ENCODE measurements at places on chromosomes 13 and 19.

DNA sequence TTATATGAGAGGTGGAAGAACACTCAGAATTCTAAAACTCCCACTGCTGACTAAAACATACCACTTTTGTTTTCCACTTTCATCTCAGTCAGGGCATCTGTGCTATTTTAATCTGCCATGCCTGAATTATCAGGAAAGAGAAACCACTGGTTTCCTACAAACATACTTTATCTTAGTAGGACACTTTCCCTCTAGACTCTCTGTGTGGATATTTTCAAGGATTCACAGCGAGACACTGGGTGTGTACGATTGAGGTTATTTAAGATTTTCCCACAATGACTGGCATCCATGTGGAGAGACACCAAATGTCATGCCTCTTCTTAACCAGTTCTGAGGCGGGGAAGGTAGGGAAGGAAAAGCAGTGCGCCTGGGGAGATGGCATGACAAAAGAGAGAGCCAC lies 212.2 kb downstream of the ENOX1 start:
- DNase-seq, result no peak

- DNase-seq, result no peak
These were observed 416 bp downstream of the SLC25A42 start for GRCh38 chr19:19064098-19064722.

- DNase-seq, result no peak
These were observed 2275.0 kb upstream of the PCDH20 start for GRCh38 chr13:63690672-63691071.

- no peak for DNase-seq
These were observed 45.4 kb downstream of the ARHGEF18 start for GRCh38 chr19:7393939-7394730.

GRCh38 chr13:113582841-113583631 lies 1.5 kb upstream of the TFDP1 start:
- DNase-seq, result peak; percentile 36

DNA sequence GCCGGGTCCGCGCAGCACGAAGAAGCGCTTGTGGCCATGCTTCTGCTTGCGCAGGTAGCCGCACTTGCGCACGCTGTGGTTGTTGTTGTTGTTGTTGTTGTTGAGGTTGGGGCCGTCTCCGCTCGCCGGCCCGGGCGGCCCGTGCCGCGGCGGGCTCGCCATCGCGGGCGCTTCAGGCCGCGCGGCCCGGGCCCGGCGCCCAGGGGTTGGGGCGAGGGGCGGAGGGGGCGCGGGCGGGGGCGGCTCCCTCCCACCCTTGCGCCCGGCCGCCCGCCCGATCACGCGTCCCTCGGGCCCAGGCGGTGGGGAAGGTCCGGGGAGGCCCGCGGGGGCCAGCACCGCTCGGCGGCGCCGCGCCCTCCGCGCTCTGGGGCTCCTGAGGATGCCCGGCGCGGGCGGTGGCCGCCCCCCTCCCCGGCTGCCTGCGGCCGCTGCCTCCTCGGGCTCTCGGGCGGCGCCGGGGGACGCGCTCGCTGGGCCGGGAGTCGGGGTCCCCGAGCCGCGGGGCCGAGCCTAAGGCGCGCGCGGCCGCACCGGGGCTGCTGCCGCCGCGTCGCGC lies 412 bp downstream of the IRS2 start:
- DNase-seq, result no peak

DNA sequence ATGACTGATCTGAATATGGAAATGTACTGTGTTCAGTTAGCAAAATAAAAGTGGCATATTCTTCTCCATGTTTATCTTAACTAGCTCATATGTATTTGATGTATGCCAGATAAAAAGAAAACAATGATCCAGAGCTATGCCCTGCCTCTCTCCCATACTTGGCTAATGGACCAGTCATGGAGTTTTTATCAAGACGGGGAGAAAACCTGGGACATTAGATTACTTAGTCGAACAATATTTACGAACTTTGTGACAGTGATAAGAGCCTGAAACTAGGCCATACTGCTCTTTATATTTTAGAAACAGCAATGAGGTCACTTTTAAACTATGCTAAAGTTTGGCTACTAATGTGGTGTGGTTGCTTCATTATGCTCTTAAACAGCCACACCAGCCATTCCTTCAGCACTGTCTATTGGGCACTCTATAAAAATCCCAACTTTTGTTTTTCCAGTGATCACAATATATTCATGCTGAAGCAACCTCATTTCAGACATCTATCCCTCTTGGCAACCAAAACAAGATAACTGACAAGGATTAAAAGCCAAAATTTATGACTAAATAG lies 265.0 kb downstream of the FGF14 start:
- DNase-seq, result no peak

- no peak for DNase-seq
These were observed 173.6 kb downstream of the NDFIP2 start for GRCh38 chr13:79654520-79654919.

- no peak for DNase-seq
These were observed 1.8 kb upstream of the DMPK start for GRCh38 chr19:45784096-45784495.

GRCh38 chr13:81350056-81350455 lies 1009.1 kb upstream of the SPRY2 start:
- no peak for DNase-seq

- DNase-seq, result peak; percentile 89
These were observed 3.5 kb downstream of the LIPE start for GRCh38 chr19:42423462-42424344.

DNA sequence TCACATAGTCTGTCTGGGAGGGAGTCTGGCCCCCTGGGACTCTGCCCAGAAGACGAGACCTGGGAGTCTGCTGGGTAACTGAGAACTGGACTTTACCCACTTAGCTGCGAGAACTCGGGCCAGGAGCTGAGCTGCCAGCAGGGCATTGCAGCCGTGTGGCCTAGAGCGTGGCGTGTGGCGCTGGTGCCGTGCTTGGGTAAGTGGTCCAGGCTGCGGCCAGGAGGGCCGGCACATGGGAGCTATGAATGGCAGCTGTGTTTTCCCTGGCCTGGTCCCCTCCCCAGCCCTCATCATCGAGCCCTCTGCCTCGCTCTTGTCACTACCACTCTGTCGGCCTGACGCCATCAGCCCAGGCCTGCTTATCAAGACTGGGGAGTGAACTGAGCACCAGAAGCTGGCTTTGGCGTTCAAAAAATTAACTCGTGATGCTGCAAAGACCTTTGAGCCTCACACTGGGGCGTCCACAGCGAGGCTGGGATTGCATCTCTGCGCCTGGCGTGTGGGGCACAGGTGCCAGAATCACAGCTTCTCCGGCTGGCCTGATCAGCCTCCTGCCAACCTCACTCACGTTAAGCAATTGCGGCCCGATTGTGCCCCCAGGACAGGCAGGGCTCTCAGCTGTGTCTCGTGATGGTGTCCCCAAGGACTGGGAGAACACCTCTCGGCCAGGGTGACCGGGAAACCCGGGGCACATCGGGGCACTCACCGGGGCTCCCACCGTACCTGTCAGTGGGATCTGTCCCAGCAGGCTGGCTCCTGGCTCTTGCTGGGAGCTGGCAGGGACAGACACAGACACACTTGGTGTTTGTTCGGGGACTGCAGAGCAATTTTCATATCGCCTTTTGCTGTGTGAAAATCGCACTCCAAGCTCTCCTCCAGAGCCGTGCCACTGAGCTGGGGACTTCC lies 85.9 kb downstream of the KDM4B start:
- no peak for DNase-seq

GRCh38 chr19:14366529-14366928 lies 14.7 kb upstream of the ADGRE5 start:
- peak; percentile 68 for DNase-seq

DNA sequence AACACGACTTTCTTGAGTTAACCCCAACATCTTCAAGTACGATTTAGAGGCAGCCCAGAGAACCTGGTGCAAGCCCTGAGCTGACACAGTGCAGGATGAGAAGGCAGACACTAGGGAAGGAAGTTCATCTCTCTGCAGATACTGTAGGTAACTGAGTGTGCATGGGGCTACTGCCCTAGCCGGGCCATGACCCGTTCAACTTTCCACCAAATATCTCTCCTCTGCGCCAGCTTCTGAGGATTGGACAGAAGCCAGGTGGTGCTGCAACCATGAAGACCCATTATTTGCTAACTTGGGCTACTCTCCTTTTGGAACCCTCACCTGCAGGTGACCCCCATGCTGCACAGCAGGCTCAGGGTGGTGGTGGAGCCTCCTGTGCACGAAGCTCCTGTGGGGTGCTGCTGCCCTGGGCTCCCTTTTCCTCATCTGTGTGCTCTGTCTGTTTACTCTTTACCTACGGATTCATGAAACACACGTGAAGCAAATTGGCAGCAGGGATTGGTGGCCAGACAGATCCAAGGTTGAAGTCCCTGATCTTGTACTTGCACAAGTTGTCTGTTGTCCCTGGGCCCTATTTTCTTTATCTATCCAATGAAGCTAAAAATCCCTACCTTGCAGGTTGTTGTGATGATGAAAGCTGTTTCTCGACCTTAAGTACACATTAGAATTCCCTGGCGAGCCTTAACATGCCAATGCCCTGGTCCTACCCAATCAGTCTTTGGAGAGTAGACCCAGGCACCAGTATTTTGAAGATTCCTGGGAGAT lies 227.8 kb downstream of the LACC1 start:
- DNase-seq, result no peak

DNA sequence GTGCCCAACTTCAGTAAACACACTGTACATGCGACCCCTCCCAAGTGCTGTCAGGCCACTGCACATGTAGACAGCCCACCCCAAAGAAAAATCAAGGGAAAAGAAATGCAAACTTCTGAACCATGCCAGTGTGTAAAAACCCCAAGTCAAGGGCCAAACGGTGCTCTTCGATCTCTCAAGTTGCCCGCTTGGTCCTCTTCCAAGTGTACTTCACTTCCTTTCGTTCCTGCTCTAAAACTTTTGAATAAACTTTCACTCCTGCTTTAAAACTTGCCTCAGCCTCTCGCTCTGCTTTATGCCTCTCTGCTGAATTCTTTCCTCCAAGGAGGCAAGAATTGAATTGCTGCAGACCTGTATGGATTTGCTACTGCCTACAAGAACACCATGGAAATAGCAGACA lies 600.7 kb downstream of the KCTD12 start:
- no peak for DNase-seq

- no peak for DNase-seq
These were observed 27.1 kb downstream of the EDNRB start for GRCh38 chr13:77891486-77891885.

DNA sequence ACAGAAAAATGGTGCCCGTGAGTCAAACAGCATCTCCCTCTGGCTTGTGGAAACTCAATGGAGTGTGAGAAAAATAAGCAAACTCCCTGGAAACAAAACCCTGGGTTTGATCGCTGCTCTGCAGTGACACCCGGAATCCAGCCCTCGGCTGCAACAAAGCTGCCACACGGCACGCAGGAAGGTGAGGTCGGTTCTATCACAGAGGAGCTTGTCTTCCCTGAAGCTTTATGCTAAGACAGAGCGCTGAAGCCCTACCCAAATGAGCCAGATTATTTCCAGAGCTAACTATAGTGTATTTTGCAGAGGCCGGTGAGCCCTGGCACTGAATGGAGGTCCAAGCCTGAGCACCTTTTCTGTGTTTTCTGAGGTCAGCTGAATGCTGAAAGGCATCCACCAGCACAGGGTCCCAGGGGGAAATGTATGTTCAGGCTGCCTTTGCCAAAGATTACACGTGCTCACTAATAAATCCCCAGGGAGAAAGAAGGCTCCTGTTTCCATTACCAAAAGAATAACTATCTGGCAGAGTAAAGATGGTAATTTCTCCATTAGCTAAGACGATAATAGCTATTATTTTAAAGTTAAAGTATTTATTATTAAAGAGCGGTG lies 77.8 kb downstream of the TSHZ3 start:
- no peak for DNase-seq
